ENCODE measurements at places on chromosomes 6 and 20. TPM values are rescaled to one million over a fixed set of nuclear protein-coding genes. Genes with fewer than 3 reads are reported as not detected.

The KCNK16 gene
- total RNA-seq, result not detected

The NR2E1 gene
- 0.03 TPM for total RNA-seq

The MUCL3 gene
- not detected for total RNA-seq

The SIRT5 gene
- total RNA-seq, result 3.4 TPM

The SLC12A5 gene
- total RNA-seq, result 14.8 TPM

The HUS1B gene
- 0.20 TPM for total RNA-seq

The CLDN20 gene
- not detected for total RNA-seq

The ANKRD66 gene
- total RNA-seq, result not detected

The TRIM15 gene
- total RNA-seq, result not detected

The AIF1 gene
- total RNA-seq, result not detected

The BIRC7 gene
- 3.4 TPM for total RNA-seq

The IMPG1 gene
- total RNA-seq, result not detected

The FERMT1 gene
- 17.0 TPM for total RNA-seq

The SPAG4 gene
- 4.5 TPM for total RNA-seq

The MUC22 gene
- total RNA-seq, result not detected

The RBM24 gene
- total RNA-seq, result 11.4 TPM

The PGC gene
- not detected for total RNA-seq

The PKHD1 gene
- total RNA-seq, result not detected

The SLC32A1 gene
- not detected for total RNA-seq

The FILIP1 gene
- total RNA-seq, result 0.19 TPM

The SULF2 gene
- total RNA-seq, result 20.7 TPM

The HDDC2 gene
- 101 TPM for total RNA-seq

The EYA2 gene
- total RNA-seq, result 3.0 TPM

The MUC21 gene
- not detected for total RNA-seq

The BMP6 gene
- total RNA-seq, result 20.4 TPM

The TREM1 gene
- not detected for total RNA-seq

The EYA4 gene
- total RNA-seq, result 10.3 TPM

The TAF4 gene
- total RNA-seq, result 16.7 TPM

The SPTLC3 gene
- total RNA-seq, result not detected

The PRRT1 gene
- total RNA-seq, result 0.74 TPM

The BANF2 gene
- not detected for total RNA-seq

The HCK gene
- 0.08 TPM for total RNA-seq

The ENPP5 gene
- total RNA-seq, result not detected

The MOG gene
- total RNA-seq, result not detected

The ADGRB3 gene
- total RNA-seq, result not detected

The FOXF2 gene
- 28.8 TPM for total RNA-seq

The FAM217B gene
- 6.2 TPM for total RNA-seq

The CDSN gene
- not detected for total RNA-seq

The IL22RA2 gene
- not detected for total RNA-seq

The DEFB124 gene
- not detected for total RNA-seq

The RNF144B gene
- total RNA-seq, result 0.14 TPM

The POM121L2 gene
- total RNA-seq, result not detected

The NFATC2 gene
- total RNA-seq, result 7.5 TPM

The C20orf144 gene
- 0.13 TPM for total RNA-seq

The NKX2-4 gene
- not detected for total RNA-seq

The HTR1E gene
- total RNA-seq, result not detected

The NKX2-2 gene
- total RNA-seq, result not detected

The SDHAF4 gene
- total RNA-seq, result 4.4 TPM

The BPIFB3 gene
- total RNA-seq, result not detected

The TAB2 gene
- 14.7 TPM for total RNA-seq

The ACTL10 gene
- total RNA-seq, result not detected

The TGM2 gene
- 467 TPM for total RNA-seq

The ADAM33 gene
- total RNA-seq, result 0.06 TPM

The SNAP25 gene
- 19.7 TPM for total RNA-seq

The POU3F2 gene
- total RNA-seq, result not detected

The TPBG gene
- 39.9 TPM for total RNA-seq

The GPX5 gene
- total RNA-seq, result not detected

The RAE1 gene
- total RNA-seq, result 72.3 TPM
